ENCODE measurements at places on chromosomes 6 and 20. TPM values are rescaled to one million over a fixed set of nuclear protein-coding genes. Genes with fewer than 3 reads are reported as not detected.

DNA sequence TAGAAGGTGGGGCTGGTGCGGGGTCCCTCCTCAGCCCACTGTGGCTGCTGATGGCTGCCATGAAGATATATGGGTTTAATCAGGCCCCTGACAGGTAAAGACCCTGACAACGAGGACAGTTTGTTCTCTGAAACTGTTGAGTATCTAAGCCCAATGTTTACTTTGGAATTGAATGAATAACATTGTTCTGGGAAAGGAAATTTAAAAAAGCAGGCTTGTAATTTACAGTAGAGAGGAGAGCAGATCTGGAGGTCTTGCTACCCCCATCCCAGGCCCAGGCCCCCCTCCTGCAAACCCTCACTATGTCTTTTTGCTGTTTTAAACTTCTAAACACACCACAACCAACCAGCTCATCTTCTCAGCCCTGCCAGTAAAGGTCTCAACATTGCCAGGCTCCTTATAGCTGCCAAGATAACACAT lies 171.3 kb downstream of the CDC5L start:
- no peak overlapping the region for H3K27ac ChIP-seq
- no peaks in the 10 kb centered on the region for H3K36me3 ChIP-seq
- no peaks in the 10 kb centered on the region for H3K27me3 ChIP-seq
- no peak for DNase-seq

GRCh38 chr6:44049163-44049988 lies 77.9 kb downstream of the MRPL14 start:
- H3K27me3 ChIP-seq = no peaks in the 10 kb centered on the region
- DNase-seq = no peak
- H3K27ac ChIP-seq = peak overlapping the region; percentile 51

GRCh38 chr6:103277936-103278335 lies 1581.8 kb downstream of the HACE1 start:
- H3K4me1 ChIP-seq = no peaks in the 10 kb centered on the region
- no peak overlapping the region for H3K4me3 ChIP-seq
- DNase-seq = no peak
- no peak overlapping the region for H3K27ac ChIP-seq
- H3K36me3 ChIP-seq = no peaks in the 10 kb centered on the region

- no peaks in the 10 kb centered on the region for H3K36me3 ChIP-seq
- no peak overlapping the region for H3K4me3 ChIP-seq
- no peaks in the 10 kb centered on the region for H3K4me1 ChIP-seq
- no peak for DNase-seq
These were observed 169.1 kb downstream of the MAFB start for GRCh38 chr20:40519918-40520317.

- H3K27me3 ChIP-seq = no peaks in the 10 kb centered on the region
- DNase-seq = no peak
- no peaks in the 10 kb centered on the region for H3K36me3 ChIP-seq
- H3K4me3 ChIP-seq = no peak overlapping the region
- peak overlapping the region; percentile 40 for H3K27ac ChIP-seq
These were observed 56.9 kb upstream of the TIAM2 start for GRCh38 chr6:154938221-154938580.

Gene ECT2L
- total RNA-seq = 0.16 TPM

Gene TINAG
- 0.76 TPM for total RNA-seq

All from hepatocyte (in vitro differentiated cells).